Activated naive CD4-positive, alpha-beta T cell treated with anti-CD3 and anti-CD28 coated beads, Interleukin-2, amount 50 U/mL, for 72 hours (primary cell): ENCODE measurements at places on chromosomes 2 and 18.

DNA sequence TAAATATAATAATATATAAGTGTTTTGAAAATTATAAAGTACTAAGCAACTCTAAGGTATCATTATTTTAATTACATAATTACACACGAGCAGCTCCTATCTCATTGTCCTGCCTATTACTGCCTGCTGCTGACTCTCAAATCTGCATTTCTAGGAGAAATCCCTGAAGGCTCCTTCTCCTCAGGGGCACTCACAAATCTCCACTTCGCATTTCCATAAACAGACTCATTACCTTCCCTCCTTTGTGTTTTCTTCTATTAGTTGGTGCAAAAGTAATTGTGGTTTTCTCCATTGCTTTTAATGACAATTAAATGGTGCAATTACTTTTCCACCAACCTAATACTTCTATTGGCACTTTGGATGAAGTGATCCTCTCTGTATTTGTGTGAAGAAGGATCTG, 135.0 kb upstream of the HNMT start:
- no peak for DNase-seq

- no peak for DNase-seq
These were observed 283.1 kb downstream of the SUCLG1 start for GRCh38 chr2:84175970-84176369.

- DNase-seq, result no peak
These were observed 4.7 kb downstream of the ACP1 start for GRCh38 chr2:269356-270030.

GRCh38 chr2:215010390-215010789, 128.0 kb downstream of the ABCA12 start:
- DNase-seq, result no peak

DNA sequence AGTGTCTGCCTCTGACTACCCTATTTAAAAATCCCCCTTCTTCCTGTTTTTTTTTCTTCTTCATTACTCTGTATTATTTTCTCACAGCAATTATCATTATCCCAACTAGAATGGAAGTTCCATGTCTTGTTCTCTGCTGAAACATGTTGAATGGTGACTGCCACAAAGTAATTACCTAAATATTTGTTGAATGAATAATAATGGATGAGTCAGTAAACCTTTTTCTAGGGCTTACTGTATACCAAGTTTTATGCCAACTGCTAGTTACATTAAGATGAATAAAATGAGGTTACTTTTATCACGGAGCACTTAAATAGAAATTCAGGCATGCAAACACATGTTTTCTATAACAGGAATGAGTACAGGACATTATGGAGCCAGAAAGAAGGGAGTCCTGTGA, 490.6 kb downstream of the THSD7B start:
- no peak for DNase-seq

DNA sequence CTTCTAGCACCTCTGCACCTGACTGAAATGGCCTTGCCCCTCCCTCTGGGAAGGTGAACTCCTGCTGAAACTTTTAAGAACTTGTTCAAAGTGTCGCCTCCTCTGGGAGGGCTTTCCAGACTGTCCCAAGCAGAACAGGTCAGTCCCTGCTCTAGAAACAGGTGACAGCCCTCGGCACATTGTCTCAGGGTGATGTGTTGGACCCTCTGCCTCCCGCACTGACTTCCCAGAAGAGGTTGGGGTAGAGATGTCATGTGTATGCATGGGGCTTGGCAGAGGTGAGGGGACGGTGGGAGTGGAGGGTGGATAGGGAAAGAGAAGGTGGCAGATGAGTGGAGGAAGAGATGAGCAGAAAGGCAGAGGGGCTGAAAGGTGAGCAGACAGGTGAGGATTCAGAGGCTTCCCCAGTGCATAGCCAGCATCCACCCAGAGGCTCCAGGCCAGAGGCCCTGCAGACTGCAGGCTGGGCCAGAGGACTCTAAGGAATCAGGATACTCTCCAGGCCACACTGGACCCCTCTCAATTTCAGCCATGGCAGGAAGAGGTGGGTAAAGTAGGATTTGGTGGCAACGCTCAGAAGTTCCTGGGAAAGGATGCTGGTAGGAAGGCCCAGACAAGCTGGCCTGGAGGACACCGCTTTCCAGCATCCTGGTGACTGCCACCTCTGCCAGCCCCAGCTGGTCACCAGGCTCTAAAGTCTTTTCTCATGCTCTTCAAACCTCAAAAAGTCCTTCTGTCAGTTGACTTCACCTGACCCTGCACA, 24.8 kb upstream of the TNS1 start:
- no peak for DNase-seq

DNA sequence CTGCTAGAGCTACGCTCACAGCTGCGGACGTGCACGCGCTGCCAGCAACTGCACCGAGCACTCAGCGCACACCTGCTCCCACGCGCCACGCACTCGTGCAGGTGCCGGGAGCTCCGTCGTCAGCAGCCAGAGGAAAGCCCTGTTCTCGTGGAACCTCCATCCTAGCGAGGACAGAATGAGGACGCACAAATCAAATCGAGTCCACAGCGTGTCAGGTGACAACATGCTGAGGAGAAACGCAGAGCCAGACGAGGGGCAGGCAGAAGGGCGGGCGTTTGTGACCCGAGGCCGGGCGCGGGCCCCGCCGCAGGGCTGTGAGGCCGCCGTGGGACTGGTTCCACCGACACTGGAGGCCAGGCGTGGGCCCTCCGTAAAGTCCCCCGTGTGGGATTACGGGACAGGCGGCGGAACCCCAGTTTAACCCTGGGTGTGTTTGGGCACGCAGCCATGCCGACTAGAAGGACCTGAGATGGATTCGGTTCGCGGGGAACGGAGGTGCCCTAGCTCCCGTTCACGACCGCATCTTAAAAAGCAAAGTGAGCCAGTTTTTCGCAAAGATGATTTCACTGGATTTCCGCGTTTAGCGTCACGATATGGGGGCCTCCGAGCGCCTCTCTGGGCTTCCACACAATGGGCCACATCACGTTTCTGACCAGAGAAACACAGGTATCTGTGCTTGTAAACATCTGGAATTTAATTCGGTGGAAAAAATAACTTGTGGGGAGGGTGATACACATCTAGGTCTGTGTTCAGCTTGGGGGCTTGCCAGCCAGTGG, 26.9 kb upstream of the ALKAL2 start:
- DNase-seq, result no peak

DNA sequence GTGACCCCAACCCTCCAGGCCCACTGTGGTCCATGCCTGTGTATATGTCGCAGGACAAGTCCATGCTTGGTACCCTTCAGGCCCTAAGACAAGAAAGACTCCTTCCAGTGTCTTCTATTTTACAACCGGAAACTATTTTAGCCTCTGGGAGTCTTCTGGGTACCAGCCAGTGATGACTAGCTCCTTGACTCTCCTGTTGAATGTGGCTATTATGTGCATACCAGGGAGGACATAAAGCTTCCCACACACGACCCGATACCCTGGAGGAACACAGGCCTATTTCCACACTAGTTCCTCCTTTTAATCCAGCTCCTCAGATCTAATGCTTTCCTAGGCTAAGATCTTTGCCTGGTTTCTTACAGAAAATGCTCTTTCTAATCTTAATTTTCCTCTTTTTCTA, 178.1 kb downstream of the NCKAP5 start:
- no peak for DNase-seq

- DNase-seq, result no peak
These were observed 26.8 kb upstream of the MYO1B start for GRCh38 chr2:191218292-191218898.

DNA sequence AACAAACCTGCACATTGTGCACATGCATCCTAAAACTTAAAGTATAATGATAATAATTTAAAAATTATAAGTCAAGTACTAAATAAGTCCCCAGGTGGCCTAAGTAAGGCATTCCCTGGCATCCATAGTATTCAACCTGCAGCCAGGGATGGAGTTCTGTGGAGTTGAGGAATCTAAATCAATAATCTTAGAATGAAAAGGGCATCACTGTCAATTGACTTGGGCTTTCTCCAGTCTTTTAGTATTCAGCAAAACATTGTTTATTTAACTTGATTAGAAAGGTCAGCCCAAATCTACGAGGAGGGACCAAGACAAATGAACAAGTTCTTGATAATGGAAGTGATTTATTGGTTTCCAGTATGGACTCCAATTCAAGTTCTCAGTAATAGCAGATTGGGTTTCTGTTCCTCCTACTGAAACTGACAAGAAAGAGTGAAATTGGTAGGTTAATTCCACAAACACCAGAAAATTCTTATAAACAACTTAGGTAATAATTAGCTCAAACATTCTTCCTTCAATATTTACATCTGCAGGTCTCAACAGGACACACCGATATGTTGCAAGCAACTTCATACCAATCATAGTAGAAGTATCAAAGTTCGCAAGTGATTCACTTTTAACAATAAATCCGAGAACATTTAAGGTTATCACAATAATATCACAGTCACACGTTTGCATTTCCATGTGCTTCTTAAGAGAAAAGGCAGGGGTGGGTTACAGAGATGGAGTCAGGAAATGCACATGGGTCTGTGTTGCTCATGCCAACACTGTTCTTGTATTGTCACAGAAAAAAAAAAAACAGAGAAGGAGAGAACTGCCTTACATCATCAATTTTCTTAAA, 51.7 kb upstream of the EHBP1 start:
- no peak for DNase-seq

DNA sequence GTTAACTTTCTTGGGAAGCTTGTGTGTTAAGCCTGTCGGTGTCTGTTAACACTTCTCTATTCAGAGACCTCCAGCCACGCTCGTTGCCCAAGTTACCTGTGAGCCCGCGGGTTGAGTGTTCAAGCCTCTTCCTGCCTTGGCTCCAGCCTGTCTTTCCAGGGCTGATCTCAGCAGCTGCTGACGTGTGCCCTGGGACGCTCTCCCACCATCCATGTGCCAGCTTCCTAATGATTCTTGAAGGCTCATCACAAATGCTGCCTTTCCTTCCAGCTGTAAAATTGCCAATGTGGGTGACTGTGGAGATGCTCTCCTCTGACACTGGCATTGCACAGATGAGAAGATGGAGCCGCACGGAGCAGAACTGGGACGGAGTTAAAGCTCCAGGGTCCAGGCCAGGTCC, 6.1 kb downstream of the RNF144A start:
- no peak for DNase-seq

- DNase-seq, result no peak
These were observed 28.6 kb upstream of the MEX3C start for GRCh38 chr18:51226068-51226467.

DNA sequence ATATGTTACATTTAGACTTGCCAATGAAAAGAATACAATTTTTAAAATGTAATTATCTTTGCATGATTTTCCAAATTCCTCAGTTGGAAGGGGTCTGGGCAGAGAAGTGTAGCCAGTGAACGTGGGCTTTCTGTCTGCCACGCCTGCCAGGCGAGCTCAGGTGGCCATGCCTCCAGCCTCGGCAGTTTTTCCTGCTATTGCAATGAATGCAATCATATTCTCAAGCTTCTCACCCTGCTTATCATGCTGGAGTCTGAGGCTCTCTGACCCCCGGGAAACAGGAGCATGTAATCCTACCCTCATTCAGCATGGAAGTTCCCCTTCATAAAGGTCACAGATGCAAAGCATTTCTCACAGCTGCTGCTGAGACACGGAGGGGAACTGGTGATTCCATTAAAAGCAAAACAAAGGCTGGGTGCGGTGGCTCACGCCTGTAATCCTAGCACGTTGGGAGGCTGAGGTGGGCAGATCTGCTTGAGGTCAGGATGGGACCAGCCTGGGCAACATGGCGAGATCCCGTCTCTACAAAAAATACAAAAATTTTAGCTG, 154.8 kb downstream of the MBP start:
- DNase-seq, result no peak

DNA sequence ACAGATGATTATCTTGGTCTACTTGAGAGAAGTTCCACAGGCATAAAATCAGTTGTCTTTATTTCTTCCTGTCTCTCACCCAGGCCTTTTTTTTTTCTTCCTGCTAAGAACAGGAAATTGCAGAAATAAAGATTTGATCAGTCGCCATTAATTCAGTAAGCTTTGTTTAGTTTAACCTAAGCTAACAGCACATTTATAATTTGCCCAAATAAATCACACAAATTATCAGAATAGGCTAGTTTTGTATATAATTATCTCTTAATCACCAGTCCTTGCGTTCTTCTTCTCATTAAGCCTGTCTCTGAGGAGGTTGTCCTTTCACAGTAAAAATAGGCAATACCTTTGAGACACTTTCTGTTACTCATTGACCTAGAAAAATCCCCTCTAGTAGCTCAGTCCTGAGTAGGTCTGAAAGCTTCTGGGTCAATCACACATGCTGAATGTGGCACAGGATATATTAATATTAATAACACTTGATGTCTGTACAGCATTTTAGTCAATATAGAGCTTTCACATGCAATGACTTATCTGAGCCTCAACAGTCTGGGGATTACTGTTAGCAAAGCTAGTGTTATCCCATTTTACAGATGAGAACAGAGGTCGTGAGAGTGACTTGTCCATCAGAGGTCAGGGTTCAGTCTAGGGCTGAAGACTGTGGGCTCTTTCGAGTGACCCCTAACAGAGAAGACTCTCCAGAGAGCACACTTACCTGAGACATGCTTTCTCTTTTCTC, 11.2 kb upstream of the STK17B start:
- no peak for DNase-seq

DNA sequence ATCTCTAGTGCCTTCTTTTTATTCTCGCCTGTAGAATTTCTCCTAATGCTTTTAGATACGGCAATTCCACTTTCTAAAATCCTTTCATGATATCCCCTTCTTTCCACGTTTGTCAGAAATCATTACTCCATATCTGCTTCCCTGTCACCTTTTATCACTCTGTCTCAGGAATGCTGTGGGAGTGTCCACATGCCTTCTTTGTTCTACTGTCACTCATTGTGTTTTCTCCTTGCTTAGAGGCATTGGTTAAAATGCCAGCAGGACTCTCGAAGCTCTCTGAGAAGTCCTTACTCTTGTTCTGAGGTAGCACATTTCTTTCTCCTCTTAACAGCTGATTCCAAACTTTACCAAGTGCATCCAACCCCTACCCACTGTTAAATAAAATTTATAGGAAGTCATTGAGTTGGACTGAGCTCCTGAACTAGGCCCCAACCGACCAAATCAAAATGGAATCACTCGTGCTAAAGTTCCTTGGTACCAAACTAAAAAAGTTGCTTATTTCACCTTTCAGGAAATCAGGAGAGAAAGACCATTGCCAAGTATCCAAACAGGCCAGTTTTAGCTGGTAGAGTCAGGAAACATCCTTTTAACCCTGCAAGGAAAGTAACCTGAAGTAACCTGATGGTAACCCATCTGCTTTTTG, 10.6 kb upstream of the GALNT5 start:
- no peak for DNase-seq

DNA sequence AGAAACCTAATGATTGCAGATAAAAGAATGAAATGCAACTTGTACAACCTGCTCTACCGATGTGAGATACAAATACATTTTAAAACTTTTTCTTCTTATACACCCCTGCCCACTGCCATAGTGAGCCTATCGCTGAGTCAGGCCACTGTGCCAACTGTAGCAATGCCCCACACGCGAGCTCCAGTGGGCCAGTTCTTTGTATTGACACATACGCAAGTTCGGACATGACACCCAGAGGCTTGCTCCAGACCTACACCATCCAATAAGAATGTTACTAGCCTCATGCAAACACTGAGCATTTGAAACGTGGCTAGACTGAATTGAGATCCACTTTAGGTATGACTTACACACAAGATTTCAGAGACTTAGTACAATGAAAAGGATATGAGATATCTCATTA, 340.1 kb downstream of the ARHGAP15 start:
- DNase-seq, result no peak

GRCh38 chr2:29311458-29311857, 196.2 kb downstream of the CLIP4 start:
- DNase-seq, result no peak
